Muscle of arm (tissue), 14 donors: ENCODE measurements at places on chromosomes 2 and 18.

- DNase-seq = no peak
These were observed 131.6 kb downstream of the NXPH2 start for GRCh38 chr2:138648606-138649005.

DNA sequence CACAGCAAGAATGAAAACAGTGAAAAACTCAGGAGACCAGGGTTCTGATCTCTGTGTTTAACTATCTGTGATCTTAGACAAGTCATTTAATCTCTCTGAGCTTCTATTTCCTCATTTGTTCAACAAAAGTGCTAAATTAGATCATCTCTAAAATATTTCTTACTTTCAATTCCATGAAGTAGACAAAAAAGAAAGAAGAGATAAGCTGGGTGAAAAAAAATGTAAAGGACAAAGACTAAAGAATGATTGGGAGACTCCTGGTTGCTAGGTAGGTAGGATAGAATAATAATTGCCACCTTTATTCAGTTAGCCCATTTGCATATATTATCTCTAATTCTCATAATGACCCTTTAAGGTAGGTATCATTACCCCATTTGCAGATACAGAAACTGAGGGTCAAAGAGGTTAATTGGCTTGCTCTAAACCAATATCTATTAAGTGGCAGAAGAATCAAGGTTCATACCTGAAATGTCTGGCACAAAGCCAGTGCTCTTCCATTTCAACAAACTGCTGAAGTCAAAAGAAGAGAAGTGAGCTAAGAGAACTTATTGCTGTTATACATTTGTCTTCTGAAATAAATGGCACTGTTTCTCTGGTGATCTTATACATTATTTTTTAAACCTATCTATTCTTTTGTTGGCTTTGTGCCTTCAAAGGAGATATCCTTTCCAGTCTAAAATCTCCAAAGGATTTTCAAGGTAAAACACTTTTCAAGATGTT, 141.7 kb downstream of the OTX1 start:
- no peak for DNase-seq

DNA sequence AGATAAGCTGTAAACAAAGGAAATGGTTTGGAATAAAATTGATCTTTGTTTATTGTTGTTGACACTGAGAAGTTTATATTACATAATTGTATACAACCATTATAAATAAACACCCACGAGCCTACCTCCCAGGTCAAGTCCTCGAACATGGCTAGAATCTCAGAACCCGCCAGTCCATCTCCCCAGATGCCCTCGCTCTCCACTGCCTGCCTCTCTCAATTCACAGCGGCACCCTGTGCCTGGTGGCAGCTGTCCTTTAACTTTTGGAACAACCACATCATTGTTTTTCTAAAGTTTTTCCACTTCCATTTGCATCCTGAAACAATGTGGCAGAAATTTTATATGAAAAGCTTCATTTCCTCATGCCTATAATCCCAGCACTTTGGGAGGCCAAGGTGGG, 52.2 kb upstream of the OTOS start:
- no peak for DNase-seq

DNA sequence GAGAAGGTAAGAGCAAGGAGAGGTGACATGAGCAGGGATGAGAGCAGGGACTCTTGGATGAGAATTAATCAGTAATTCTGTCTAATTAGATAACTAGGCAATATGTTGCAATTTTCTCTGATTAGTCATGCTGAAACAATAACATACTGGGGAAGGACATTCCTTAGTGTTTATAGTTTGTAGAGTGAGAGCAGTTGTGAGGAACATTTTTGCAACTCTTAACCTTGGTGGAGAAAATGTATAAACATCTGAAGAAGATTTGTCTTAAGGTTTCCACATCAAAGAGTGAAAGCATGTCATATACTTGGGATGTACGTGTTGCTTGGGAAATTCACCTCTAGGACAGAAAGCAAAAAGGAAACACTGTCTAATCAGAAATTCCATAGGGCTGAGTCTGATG, 955.4 kb upstream of the FANCL start:
- no peak for DNase-seq

- DNase-seq = no peak
These were observed 142.2 kb downstream of the PKP4 start for GRCh38 chr2:158598862-158599517.

- DNase-seq = no peak
These were observed 340.5 kb upstream of the KYNU start for GRCh38 chr2:142536966-142537365.

DNA sequence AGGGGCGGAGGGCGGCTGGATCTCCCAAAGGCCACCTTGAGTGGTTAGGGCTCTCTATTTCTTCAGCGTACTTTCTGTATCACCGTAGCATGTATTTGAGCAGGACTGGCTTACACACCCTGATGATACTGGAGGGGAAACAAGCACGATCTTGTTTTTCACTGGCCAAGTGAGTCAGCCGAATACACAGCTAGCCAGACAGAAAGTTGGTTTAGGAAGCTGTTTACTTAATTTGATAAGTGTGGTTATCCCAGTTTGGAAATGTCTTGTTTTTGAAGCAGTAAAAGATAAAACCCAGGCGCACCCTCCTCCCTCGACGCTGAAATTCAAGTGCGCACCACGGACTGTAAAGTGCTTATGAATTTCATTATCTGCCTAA, 582 bp downstream of the RIOK3 start:
- no peak for DNase-seq

DNA sequence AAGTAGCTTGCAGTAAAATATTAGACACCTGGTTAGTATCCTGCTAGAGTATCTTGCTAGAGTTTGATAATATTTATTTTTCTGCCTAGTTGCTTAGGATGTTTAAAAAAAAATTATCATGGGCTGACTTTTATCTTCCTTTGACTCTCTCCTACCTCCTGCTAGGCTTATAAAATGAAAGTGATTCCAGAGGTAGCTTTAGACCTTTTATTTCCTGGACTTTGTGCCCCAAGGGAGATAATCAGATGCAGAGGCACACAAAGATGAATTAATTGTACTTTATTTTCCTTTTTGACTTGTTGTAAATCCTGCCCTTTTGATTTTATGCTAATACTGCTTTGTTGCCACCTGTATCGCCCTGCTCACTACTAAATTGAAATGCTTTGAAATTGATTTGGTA, 130.7 kb downstream of the WDSUB1 start:
- no peak for DNase-seq

- no peak for DNase-seq
These were observed 28.5 kb upstream of the TNS1 start for GRCh38 chr2:218031261-218031660.

GRCh38 chr2:206797376-206797775, 32.0 kb downstream of the FASTKD2 start:
- no peak for DNase-seq

GRCh38 chr2:172887280-172887679, 151.6 kb downstream of the RAPGEF4 start:
- no peak for DNase-seq

DNA sequence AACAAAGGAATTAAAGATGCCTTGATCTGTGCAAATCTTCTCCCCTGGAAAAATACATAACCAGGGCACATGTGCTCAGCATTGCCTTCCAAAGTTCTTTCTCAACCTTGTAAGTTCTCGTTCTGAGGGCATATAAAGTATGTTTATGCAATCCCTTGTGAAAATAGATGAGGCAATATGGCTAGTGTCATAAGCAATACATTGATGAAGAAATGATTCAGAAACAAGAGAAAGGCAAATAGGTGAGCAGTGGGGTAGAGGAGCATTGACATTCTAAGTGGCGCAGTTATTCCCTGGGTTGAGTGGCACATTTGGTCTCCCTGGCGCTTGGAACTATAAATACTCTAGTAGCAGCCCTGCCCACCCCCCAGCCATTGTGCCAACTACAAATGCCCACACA, 57.4 kb upstream of the PGAP1 start:
- no peak for DNase-seq

GRCh38 chr2:6977113-6977741, 60.0 kb downstream of the RNF144A start:
- no peak for DNase-seq

DNA sequence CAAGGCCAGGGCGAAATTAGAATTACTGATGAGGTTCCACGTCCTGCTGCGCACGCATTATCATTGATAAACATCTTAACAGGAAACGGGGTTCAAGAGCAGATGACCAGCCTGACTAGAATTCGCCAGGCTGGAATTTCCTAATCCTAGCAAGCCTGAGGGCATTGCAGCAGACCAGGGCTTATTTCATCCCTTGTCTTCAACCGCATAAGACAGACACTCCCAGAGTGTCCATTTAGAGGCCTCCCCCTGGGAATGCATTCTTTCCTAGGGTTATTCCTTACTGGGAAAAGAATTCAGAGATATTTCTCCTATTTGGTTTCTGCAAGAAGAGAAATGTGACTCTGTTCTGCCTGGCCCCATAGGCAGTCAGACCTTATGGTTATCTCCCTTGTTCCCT, 486.8 kb downstream of the DPP10 start:
- DNase-seq = no peak

- no peak for DNase-seq
These were observed 74.0 kb downstream of the CERS6 start for GRCh38 chr2:168529900-168530561.

DNA sequence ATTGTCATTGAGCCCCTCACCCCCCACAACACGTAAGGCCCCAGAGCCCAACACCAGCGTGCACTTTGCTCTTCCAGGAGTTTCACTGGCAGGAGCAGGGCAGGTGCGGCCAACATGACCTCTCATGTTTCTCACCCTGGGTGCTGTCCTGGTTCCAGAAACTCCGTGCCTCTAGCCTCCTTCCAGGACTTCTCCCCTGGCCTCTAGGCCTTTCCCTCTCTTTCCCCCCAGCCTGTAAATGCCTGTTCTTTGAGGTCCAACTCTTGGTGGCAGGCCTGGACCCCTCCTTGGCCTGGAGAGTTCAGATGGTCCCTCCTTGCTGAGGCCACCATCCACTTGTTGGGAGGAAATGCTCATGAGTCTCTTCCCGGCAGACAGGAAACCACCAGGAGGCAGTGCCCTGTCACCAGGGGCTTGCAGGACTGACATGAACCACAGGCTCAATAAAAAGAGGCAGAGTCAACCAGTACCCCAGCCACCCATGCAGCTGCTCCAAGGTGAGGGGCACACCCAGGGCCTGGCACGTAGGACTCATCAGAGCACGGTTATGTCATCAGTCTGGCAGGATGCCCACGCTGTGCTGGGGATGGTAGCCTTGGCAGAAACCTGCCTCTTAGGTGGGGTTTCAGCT, 1.5 kb downstream of the MALL start:
- DNase-seq = no peak

DNA sequence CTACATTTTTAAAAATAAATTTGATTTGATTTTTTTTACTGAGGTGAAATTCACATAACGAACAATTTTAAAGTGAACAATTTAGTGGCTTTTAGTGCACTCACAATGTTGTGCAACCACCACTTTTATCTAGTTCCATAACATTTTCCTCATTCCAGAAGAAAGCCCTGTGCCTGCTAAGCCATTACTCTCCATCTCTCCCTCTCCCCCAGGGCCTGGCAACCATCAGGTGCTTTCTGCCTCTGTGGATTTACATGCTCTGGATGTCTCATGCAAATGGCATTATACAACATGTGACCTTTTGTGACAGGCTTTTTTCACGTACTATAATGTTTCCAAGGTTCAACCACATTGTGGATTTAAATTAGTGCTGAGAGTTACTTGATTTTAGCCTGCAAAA, 19.9 kb upstream of the LDLRAD4 start:
- DNase-seq = no peak

DNA sequence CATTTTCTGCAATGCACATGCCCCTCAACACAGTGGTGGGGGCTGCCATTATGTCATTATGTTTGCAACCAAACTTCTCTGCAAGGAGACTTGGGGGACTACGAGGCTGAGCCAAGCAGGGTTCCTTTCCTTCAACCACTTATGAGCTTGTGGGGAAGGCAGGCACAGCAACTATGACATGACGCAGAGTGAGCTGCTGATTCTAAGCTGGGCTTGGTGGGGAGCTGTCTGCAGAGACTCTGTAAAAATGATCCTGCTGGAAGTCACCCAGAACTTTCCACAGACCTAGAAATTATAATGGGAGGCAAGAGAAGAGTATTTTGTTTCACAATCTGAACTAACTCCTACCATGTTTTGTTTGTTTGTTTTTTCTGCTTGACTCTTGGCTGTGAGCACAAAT, 55.6 kb downstream of the INPP5D start:
- DNase-seq = no peak

GRCh38 chr2:8249141-8249540, 432.7 kb upstream of the ID2 start:
- no peak for DNase-seq

DNA sequence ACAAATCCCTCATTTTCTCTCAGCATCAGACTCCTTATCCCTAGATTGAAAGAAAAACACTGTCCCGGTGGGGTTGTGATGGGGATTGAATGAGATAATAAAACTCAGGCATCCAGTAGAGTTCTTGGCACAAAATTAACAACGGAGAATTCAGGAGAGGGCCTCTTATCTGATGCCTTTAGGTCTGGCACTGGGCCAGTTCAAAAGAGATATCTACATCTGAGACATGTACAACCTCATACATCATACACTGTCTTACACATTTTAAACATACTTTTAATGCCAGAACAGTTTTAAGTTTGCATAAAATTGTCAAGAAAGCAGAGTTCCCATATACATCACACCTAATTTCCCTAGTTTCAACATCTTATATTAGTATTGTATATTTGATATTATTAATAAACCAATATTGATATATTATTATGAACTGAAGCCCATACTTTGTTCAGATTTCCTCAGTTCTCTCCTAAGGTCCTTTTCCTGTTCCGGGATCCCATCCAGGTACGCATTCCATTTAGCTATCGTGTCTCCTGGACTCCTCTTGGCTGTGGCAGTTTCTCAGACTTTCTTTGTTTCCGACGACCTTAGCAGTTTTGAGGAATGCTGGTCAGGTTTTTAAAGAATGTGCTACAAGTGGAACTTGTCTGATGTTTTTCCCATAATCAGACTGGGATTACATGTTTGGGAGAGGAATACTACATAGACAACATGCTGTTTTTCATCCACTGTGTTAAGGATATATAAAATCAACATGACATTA, 27.8 kb downstream of the NXPH2 start:
- DNase-seq = no peak

GRCh38 chr18:53790786-53791185, 433.7 kb downstream of the MBD2 start:
- DNase-seq = no peak

- DNase-seq = no peak
These were observed 31.4 kb downstream of the GALM start for GRCh38 chr2:38697116-38697840.
